ENCODE measurements at places on chromosomes 3 and 15.
A peak's percentile ranks its signal among the peaks of the same experiment; 100 is the strongest.

- H3K27me3 ChIP-seq, result no peaks in the 10 kb centered on the region
- DNase-seq, result no peak
- H3K4me1 ChIP-seq, result peaks cover 31% of the 10 kb centered on the region
- no peak overlapping the region for H3K27ac ChIP-seq
- peaks cover 4% of the 10 kb centered on the region for H3K36me3 ChIP-seq
- H3K4me3 ChIP-seq, result no peak overlapping the region
Measured at GRCh38 chr15:41966414-41966812, 5.9 kb downstream of the EHD4 start.

DNA sequence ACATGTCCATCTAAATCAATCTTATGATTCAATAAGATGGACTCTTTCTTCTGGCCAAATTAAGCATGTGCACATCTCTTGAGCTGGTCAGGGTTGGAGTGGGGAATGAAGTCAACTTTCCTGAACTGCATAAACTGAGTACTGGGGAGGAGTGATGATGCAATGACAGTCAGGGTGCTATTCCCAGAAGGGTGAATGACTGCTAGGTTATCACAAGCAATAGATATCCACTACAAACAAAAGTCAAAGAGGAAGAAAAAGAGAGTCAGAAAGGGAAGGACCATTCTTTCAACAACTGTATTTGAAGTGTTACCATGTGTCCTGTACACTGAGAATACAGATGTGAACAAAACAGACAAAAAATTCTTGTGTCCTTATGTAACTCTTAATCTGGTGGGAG is 70.0 kb downstream of the ALCAM start:
- no peaks in the 10 kb centered on the region for H3K27me3 ChIP-seq
- H3K27ac ChIP-seq, result no peak overlapping the region
- no peak for DNase-seq
- peaks cover 6% of the 10 kb centered on the region for H3K4me1 ChIP-seq

DNA sequence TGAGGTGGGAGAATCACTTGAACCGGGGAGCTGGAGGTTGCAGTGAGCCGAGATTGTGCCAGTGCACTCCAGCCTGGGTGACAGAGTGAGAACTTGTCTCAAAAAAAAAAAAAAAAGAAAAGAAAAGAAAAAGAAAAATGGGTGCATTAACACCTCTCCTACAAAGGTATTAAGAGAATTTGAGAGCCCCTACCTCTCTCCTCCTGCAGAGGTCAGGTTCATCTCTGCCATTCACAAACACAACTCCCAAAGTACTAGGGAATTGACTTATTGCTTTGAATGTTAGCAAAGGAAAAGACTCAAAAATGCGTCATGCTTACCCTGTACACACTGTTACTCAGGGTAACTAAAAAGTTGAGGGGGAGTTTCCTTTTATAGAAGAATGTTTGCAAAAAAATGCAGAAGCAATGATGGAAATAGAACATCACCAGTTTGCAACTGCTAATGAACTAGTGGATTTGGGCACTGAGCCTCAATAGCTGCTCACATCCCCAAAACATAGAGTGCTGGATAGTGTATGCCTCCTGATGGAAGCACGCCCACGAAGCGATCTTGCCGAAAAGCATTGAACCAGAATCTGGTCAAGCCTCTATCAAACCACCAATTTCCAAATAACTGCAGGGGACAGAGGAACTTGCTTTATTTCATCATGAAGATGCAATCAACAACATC is 15.5 kb upstream of the LYZL4 start:
- no peak for DNase-seq
- H3K4me3 ChIP-seq, result no peak overlapping the region
- H3K36me3 ChIP-seq, result no peaks in the 10 kb centered on the region
- H3K4me1 ChIP-seq, result no peaks in the 10 kb centered on the region

DNA sequence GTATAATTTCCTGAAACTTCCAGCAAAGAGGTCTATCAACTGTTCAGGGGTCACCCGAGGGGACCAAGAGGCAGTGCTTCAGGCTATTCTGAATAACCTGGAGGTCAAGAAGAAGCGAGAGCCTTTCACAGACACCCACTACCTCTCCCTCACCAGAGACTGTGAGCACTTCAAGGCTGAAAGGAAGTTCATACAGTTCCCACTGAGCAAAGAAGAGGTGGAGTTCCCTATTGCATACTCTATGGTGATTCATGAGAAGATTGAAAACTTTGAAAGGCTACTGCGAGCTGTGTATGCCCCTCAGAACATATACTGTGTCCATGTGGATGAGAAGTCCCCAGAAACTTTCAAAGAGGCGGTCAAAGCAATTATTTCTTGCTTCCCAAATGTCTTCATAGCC is 6.8 kb downstream of the GCNT3 start:
- no peak overlapping the region for H3K4me3 ChIP-seq
- no peak overlapping the region for H3K27ac ChIP-seq
- H3K36me3 ChIP-seq, result no peaks in the 10 kb centered on the region
- H3K4me1 ChIP-seq, result peaks cover 2% of the 10 kb centered on the region
- no peak for DNase-seq

- no peak overlapping the region for H3K4me3 ChIP-seq
- no peaks in the 10 kb centered on the region for H3K27me3 ChIP-seq
- H3K27ac ChIP-seq, result no peak overlapping the region
- no peaks in the 10 kb centered on the region for H3K36me3 ChIP-seq
Measured at GRCh38 chr3:175493301-175493700, 634.2 kb downstream of the NAALADL2 start.

DNA sequence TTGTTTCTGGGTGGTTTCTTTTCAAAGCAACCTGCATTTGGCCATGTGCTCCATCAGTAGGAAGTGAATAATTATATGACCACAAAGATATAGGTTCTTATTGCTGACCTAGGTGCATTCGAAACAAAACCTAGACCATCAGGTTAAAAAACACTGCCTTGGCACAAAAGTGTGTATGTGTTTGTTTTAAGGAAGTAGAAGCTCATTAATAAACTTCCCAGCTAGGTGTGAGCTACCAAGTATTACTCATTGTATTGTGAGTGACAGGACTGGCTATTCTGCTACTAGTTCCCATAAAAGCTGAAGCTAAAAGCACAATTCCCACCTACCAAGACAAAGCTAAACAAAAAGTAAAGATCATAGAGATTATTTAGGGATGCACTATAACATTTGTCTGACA is 168.2 kb downstream of the TP63 start:
- no peak overlapping the region for H3K27ac ChIP-seq
- peaks cover 62% of the 10 kb centered on the region for H3K4me1 ChIP-seq
- no peak overlapping the region for H3K4me3 ChIP-seq
- no peaks in the 10 kb centered on the region for H3K27me3 ChIP-seq
- DNase-seq, result no peak

DNA sequence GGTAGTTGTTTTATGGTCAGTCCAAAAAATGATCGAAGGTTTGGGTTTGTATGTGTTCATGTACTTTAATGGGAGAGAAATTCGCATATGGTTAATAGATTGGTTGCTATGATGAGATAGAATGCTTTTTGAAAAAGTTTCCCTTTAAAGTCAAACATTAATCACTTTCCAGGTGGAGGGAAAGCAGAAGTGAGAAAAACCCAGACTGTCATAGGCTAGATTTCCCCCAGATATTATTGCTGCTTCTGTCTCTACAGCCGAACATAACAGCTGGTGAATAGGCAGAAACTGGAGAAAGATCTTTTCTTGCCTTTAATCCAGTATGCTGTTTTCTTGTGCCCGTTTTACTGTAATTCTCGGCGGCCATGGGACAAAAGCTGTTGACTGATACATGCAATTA is 287.6 kb downstream of the SOX2 start:
- no peak overlapping the region for H3K4me3 ChIP-seq
- DNase-seq, result no peak
- no peaks in the 10 kb centered on the region for H3K36me3 ChIP-seq

DNA sequence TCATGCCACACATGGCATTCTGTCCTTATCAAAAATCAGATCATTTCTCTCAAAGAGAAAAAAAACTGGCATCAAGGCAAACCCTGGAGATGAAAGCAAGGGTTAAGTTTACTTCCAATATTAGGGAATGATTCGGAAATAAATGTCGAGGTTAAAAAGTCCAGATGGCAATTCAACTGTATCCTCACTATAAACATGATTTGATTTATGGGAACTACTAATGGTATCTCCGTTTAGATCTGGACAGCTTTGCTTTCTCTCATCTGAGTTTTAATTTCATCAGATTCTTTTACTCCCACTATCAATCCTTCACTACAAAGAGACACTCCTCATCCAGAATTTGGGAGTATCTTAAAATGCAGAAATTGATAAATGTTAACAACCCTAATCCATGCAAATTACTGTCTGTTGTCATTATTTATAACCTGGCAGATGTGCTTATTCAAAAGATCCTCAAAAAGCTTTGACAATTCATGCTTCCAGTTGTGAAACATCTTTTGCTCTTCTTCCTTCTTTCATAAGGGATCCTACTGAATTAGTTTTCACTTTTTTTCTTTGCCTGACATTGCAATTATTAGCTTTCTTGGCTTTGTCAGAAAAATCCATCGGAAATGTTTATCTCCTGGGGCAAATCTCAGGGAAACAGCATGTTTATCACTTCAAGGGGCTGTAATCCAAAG is 903.2 kb downstream of the MCTP2 start:
- no peak overlapping the region for H3K4me3 ChIP-seq
- no peak for DNase-seq
- H3K36me3 ChIP-seq, result peaks cover 3% of the 10 kb centered on the region
- H3K27ac ChIP-seq, result peak overlapping the region; percentile 82
- H3K27me3 ChIP-seq, result no peaks in the 10 kb centered on the region

- H3K27me3 ChIP-seq, result peaks cover 2% of the 10 kb centered on the region
- no peak for DNase-seq
- no peak overlapping the region for H3K4me3 ChIP-seq
Measured at GRCh38 chr3:40585381-40586016, 60.7 kb downstream of the ZNF621 start.

DNA sequence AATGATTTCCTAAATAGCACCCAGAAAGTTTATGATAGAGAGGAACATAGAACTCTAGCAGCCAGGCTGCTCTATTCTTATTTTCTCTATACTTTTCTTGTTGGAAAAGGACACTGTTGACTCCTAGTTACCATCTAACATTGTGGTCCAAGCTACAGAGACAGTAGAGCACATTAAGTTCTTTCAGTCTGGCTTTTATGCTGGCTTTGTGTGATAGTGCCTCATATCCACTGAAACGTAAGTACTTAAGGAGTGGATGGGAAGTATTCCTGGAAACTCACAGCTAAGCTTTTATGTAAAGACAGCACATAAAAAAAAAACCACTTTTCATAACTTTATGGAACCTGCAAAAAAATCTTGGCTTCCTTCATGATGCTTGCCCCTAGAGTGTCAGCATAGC is 480.1 kb upstream of the TPRG1 start:
- H3K27ac ChIP-seq, result no peak overlapping the region
- DNase-seq, result no peak
- no peaks in the 10 kb centered on the region for H3K27me3 ChIP-seq
- H3K4me3 ChIP-seq, result no peak overlapping the region

DNA sequence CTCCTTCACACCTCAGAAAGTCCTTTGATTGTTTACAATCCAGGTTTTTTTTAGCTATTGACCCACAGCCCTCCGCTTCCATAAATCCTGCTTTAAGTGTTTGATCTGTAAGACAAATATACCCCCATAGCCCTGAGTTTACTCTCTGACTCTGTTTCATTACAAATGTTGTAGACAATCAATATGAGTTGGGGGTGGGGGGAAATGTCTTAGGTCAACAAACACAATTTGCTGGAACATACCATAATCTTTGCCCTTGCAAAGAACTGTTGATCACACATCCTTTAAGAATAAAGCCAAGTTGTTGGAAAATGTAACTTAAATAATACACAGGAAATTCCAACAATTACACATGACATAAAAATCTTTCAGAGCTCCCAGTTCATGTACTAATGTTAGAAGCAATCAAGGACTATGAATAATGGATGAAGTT is 301.8 kb upstream of the SEMA6D start:
- no peak overlapping the region for H3K4me3 ChIP-seq
- H3K27ac ChIP-seq, result peak overlapping the region; percentile 53
- no peaks in the 10 kb centered on the region for H3K36me3 ChIP-seq
- DNase-seq, result no peak

DNA sequence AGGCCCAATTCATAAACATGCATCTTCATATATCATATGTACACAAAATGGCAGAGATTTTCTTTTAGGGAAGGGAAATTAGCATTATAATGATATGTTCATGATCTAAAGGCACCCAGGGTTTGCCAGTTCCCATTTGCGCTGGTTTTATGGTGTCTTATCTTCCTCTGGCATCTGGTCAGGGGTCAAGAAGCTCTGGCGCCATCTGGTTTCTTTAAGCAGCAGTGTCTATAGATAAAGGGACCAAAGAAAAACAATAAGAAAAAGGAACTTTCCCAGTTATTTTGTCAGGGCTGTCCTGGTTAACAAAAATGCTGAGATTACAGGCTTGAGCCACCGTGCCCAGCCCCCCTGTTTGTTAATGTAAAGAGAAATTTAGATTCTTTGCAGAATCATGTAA is 3.3 kb upstream of the DCP1A start:
- no peaks in the 10 kb centered on the region for H3K27me3 ChIP-seq
- H3K27ac ChIP-seq, result peak overlapping the region; percentile 90
- no peaks in the 10 kb centered on the region for H3K36me3 ChIP-seq
- no peak for DNase-seq
- H3K4me3 ChIP-seq, result no peak overlapping the region
- H3K4me1 ChIP-seq, result peaks cover 23% of the 10 kb centered on the region

DNA sequence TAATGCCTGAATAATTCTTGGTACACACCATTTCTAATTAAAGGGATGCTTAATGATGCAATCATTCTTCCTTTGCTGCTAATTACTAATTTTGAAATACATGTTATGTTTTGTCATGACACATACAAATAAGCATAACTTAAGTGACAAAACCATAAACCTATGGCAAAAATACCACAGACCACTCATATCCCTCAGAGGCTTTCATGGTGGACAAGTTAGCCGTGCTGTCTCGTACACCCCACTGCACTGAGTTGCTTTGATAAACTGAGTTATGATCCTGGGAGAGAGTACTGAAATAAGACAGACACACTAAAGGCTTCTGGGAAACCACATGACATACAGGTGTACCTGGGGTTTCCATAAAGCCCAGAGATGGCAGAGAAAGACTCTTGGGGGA is 913.8 kb downstream of the FHIT start:
- H3K27me3 ChIP-seq, result no peaks in the 10 kb centered on the region
- DNase-seq, result no peak
- H3K4me3 ChIP-seq, result no peak overlapping the region
- H3K36me3 ChIP-seq, result no peaks in the 10 kb centered on the region
- H3K27ac ChIP-seq, result no peak overlapping the region
- peaks cover 11% of the 10 kb centered on the region for H3K4me1 ChIP-seq

GRCh38 chr3:54159917-54160316 is 37.6 kb downstream of the CACNA2D3 start:
- H3K36me3 ChIP-seq, result no peaks in the 10 kb centered on the region
- no peak overlapping the region for H3K4me3 ChIP-seq
- no peaks in the 10 kb centered on the region for H3K4me1 ChIP-seq

DNA sequence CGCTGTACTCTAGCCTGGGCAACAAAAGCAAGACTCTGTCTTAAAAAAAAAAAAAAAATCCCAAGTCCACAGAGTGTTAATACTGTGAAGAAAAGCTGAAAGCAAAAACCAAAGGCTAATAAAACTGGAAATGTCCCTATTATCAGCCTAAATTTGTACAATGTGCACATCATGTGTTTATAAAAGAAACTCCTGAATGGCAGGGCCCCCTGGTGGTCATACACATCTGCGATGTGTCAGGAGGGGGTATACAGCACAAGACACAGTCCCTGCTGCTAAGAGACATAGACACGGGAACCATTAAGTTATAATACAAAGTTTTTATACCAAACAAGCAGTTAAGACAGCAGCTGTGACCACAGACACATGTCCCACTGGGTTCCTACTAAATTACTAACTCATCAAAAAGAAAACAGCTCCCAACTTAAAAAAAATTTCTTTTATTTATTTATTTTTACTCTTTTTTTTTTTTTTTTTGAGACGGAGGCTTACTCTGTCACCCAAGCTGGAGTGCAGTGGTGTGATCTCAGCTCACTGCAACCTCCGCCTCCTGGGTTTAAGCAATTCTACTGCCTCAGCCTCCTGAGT is 31.0 kb downstream of the IDH2 start:
- peaks cover 9% of the 10 kb centered on the region for H3K36me3 ChIP-seq
- no peak for DNase-seq
- no peaks in the 10 kb centered on the region for H3K27me3 ChIP-seq
- H3K27ac ChIP-seq, result no peak overlapping the region
